ENCODE measurements at places on chromosomes 3 and 15.
A peak's percentile ranks its signal among the peaks of the same experiment; 100 is the strongest.

- DNase-seq = no peak
Measured at GRCh38 chr3:24202071-24202470, 257.0 kb downstream of the NR1D2 start.

- DNase-seq = no peak
Measured at GRCh38 chr3:126731044-126731443, 27.0 kb downstream of the CHCHD6 start.

- DNase-seq = peak; percentile 86
Measured at GRCh38 chr3:65596571-65597225, 442.0 kb downstream of the MAGI1 start.

- DNase-seq = no peak
Measured at GRCh38 chr3:47877290-47877689, 74.4 kb downstream of the DHX30 start.

GRCh38 chr3:196991581-196992460 is 23.2 kb upstream of the PIGZ start:
- no peak for DNase-seq

DNA sequence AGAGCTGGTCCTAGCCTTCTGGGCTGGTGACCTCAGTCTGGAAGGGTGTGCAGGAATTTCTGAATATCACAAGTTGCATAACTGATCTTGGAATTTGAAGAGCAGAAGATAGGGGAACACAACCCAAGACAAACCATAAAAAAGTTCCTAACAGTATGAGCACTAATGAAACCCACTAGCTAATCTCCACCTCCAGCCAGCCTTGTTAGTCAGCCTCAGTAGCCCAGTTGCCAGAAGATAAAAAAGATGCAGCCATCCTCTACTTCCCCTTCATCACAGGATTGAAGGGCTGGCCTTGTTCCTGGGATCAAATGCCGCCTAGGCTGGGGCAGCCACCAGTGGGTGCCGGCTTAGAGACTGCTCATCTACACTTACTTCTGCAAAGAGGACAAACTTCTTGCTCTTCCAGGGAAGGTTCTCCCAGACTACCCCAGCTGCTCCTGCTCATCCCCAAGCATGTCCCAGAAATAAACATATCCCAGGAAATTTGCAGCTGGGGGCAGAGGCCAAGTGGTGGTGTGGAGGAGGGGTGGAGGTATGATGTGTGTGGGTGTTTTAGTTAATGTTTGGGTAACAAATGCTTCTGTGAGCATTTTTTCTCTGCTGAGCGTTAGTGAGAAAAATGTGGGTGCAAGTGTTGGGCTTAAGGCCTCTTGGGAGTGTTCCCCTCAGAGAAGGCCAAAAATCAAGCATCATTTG is 9.2 kb upstream of the ITGA11 start:
- DNase-seq = no peak

DNA sequence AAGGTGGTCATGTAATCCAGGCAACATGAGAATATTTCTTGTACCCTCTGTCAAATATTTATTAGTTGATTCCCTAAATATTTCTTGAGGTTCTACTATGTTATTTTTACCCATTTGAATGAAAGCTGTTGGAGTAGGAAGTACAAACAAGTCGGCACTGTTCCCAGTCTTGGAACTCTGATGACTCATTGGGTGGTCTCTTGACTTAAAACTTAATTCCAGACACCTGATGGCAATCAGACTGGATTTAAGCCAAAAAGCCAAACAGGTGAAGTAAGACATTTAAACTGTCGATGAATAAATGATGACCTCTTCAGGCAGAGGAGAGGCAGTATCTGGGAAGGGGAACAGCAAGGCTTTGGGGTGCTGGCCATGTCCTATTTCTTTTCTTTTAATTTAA is 22.8 kb downstream of the C2CD4A start:
- DNase-seq = no peak

GRCh38 chr3:52531860-52532516 is 1.7 kb downstream of the NT5DC2 start:
- DNase-seq = no peak

DNA sequence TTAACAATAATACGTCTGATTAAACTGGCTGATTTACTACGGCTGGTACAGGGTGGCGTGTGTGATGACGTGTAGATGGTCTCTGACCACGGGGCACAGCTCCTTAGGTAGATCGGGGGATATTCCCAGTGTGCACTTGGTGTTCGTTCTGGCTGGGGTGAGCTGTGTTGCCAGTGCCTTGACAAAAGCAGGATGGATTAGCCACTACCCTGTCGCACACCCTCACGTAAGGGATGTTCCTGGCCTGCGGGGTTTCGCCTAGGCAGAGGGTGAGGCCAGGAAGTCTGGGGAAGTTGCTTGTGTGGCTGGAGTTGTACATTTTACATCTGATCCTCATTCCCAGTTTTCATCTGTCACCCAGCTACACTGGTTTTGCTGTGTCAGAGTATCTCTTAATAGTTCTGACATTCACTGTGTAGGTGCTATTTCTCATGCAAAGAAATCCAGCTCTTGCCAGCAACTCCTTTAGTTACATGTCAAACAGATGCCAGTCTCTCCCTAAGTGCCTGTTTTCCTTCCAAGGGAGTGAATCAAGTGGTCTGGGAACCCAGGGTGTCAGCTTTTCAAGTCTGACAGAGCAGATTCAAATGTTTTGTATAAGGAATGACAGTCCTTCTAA is 66.1 kb upstream of the CCR4 start:
- no peak for DNase-seq

- no peak for DNase-seq
Measured at GRCh38 chr3:57073628-57074027, 13.2 kb downstream of the SPATA12 start.

GRCh38 chr3:124346487-124346886 is 354.6 kb upstream of the ROPN1 start:
- DNase-seq = no peak

DNA sequence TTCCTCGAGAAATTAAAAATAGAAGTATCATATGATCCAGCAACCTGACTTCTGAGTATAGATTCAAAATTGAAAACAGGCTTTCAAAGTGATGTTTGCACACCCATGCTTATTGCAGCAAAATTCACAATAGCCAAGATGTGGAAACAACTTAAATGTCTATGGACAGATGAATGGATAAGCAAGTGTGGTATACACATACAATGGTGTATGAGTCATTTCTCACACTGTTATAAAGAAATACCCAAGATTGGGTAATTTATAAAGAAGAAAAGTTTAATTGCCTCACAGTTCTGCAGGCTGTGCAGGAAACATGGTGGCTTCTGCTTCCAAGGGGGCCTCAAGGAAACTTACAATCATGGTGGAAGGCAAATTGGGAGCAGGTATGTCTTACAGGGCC is 100.8 kb downstream of the KLF13 start:
- DNase-seq = no peak

DNA sequence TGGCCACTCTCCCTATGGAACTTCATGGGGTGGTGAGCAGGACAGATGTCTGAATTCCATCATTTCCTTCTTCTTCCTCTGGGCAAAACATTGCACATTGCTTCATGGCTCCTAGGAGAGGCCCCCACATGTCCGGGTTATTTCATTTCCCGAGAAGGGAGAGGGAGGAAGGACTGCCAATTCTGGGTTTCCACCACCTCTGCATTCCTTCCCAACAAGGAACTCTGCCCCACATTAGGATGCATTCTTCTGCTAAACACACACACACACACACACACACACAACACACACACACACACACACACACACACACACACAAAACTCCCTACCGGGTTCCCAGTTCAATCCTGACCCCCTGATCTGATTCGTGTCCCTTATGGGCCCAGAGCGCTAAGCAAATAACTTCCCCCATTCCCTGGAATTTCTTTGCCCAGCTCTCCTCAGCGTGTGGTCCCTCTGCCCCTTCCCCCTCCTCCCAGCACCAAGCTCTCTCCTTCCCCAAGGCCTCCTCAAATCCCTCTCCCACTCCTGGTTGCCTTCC is 1.9 kb downstream of the RHO start:
- peak; percentile 36 for DNase-seq

- peak; percentile 85 for DNase-seq
Measured at GRCh38 chr3:127458696-127459604, 131.6 kb downstream of the TPRA1 start.

DNA sequence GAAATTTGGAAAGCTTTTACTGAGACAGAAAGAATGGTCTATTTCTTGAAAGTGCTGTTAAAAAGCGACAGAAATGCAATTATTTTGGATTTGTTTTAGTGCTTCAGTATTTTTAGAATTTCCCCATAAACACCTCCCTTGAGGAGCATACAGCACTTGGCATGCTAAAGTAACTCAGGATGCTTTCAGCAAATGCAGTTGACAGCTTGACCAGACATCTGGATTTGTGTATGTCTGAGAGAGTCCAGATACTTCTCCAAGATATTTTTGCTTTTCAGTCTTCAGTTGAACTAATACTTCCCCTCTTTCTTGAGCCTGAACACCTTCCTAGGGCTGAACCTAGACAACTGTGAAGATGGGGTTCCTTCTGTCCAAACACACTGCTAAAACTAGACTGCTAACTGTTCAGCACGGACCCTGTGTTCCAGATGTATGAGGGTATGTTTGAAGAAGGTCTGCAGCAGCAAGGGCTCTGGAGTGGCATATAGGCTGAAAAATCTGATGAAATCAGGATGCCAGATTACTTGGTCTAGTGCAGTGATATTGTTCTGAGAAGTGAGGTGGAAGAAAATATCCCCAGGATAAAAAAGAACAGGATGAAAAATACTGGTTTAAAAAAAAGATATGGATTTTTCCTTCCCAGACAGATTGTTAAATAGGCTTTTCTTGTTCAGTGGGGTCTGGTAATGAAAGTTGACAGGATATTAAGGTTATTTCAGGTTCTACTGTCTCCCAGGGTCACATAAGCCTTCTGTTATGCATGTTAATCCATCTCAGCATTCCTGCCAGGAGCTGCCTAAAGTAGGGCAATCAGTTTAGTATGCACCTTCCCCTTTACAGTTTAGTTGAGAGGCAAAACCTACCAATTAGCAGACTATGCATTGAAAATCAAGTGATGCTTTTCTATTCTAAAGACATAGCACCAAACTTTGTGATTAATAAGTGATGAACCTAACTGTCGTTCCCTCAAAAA is 516.9 kb upstream of the TBL1XR1 start:
- peak; percentile 58 for DNase-seq

DNA sequence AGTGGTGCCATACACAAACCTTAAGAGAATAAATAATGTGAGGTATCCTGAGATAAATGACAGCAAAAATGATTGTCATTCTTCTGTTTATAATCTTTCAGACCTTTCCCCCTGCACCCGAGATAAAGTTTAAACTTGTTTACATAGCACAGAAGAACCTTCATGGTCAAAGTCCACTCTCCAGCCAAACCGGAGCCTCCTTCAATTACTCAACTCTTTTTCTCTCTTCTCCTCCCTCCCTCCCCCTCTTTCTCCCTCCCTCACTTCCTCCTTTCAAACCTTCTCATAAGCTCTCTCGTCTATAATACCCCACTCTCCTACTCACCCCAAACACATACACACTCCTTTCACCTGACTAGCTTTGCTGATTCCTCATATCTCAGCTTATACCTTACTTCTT is 198.9 kb downstream of the EFHB start:
- DNase-seq = no peak

GRCh38 chr3:178260887-178261565 is 275.2 kb upstream of the KCNMB2 start:
- no peak for DNase-seq

DNA sequence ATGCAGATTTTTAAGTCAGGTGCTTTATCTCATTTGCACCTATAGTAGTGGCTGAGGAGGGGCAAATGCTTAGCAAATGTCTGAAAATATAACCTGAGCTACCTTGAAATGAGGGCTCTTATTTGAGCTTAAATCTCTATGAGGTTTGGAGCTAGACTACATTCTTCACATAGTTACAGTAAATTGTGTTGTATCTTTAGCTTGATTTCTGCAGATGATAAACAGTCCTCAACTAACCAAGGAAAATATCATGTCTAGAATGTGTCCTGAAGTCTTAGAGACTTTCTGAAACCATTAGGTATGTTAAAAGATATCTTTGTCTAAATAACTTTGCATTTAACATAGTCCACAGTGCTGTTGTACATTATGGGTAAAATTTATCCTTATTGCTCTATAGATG is 127.6 kb downstream of the ATP1B3 start:
- DNase-seq = no peak

GRCh38 chr3:94176988-94177745 is 114.3 kb downstream of the NSUN3 start:
- peak; percentile 40 for DNase-seq

DNA sequence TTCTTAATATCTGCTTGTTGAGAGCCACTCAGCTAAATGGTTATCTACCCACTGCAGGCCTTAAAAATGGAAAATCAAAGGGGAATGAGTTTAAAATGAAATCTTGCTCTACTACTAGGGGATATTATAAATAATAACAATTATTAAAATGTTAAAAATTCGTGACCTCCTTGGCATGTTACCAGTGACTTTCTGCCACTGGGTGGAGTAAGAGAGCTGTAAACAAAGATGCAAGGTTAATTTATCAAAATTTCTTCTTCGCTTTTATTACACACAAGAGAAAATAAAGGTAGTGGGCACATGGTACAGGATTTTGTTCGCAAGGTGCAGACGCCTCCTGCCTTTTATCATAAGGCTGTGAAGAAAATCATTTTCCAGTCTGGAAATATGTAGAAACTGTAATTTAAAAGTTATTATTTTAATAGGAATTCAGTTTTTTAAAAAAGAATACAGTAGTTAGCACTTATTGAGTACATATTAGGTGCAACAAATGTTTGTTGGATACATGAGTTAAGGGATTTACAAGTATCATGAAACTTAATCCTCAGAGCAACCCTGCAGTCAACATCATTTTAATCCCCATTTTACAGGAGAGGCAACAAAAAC is 272.6 kb downstream of the SUCLG2 start:
- DNase-seq = peak; percentile 48

DNA sequence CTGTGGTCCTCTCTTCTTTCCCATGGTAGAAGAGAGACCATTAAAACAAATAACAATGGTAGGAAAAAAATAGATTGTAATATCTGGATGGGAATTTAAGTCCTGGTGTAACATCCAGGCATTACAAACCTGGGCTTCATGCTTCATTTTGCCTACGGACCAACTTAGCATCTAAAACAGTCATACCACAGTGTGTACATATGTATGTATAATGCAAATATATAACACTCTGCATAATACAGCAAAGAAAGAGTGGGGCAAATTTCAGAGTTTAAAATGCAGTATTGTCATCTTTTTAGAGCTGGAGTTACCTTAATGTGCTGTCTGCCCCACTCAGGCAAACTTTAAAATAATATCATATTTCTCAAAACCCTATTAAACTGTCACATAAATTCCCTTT is 298.2 kb downstream of the AGBL1 start:
- DNase-seq = no peak

- no peak for DNase-seq
Measured at GRCh38 chr15:38554354-38554753, 10.3 kb downstream of the RASGRP1 start.

All from retina (tissue), 1 donor.